ENCODE measurements at places on chromosomes 5 and 9.
A peak's percentile ranks its signal among the peaks of the same experiment; 100 is the strongest.

DNA sequence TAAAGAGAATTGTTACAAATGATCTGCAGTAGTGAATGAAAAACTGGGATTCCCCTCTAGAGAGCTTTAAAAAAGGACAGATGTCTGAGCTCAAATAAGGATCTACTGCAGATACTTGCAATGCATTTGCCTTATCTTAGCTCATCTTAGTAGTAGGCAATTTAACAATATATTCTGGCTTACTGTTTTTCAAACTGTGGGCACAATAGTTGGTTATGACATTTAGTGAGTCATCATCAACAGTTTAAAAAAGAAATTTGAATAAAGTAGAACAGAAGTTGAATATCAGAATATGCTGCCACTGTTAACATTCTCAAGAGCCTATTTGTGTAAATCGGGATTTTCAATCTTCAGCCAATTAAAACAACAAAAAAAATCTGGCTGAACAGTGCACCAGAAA lies 6.7 kb upstream of the CAST start:
- DNase-seq: no peak
- H3K27me3 ChIP-seq: peaks cover 6% of the 10 kb centered on the region
- peak overlapping the region; percentile 15 for H3K4me3 ChIP-seq
- peak overlapping the region; percentile 88 for H3K27ac ChIP-seq

- H3K4me1 ChIP-seq: no peaks in the 10 kb centered on the region
- H3K27ac ChIP-seq: no peak overlapping the region
- no peaks in the 10 kb centered on the region for H3K36me3 ChIP-seq
- H3K4me3 ChIP-seq: no peak overlapping the region
- no peak for DNase-seq
Measured at GRCh38 chr5:73818357-73818756, 192.4 kb downstream of the ARHGEF28 start.

- no peak overlapping the region for H3K4me3 ChIP-seq
- peaks cover 4% of the 10 kb centered on the region for H3K4me1 ChIP-seq
- DNase-seq: no peak
- H3K27me3 ChIP-seq: no peaks in the 10 kb centered on the region
- no peak overlapping the region for H3K27ac ChIP-seq
- H3K36me3 ChIP-seq: no peaks in the 10 kb centered on the region
Measured at GRCh38 chr9:37956423-37956820, 52.5 kb upstream of the SLC25A51 start.

DNA sequence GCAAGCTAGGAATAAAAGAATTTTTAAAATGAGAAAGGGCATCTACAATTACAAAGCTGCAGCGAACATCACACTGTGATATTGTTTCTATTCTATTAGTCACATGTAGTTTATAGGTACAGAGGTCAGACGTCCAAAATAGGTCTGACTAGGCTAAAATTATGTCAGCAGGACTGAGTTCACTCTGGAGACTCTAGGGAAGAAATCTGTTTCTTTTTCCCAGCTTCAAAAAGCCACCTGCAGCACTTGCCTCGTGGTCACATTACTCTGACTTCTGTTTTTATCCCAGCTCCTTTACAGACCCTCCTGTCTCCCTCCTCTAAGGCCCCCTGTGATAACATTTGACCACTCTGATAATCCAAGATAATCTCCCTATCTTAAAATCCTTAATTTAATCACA lies 5.1 kb upstream of the CKS2 start:
- H3K27ac ChIP-seq: no peak overlapping the region
- H3K36me3 ChIP-seq: no peaks in the 10 kb centered on the region
- no peak for DNase-seq
- peaks cover 17% of the 10 kb centered on the region for H3K4me1 ChIP-seq

DNA sequence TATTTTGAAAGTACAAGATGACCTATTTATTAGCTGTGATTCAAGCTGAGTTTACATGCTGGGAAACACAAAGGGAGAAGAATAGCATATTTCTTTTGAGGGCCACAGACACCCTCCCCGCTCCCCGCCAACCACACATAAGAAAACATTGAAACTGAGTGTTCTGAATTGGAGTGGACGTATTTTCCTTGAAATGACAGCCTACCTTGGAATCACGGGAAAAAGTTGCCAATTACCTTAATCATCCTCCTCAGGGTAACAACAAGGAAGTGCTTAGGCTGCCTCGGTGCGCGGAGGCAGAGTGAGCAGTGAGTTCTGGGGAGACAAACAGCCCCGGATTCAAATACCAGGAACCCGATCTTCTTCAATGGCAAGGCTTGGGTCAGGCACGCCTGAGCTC lies 31.4 kb downstream of the CFAP77 start:
- no peak overlapping the region for H3K27ac ChIP-seq
- peaks cover 28% of the 10 kb centered on the region for H3K27me3 ChIP-seq
- H3K4me3 ChIP-seq: no peak overlapping the region
